Stimulated activated CD8-positive, alpha-beta memory T cell treated with anti-CD3 and anti-CD28 coated beads, Interleukin-4, amount 100 ng/mL, for 1 hour (primary cell): ENCODE measurements at places on chromosomes 2 and 18.

GRCh38 chr18:47987388-47987699 lies 56.9 kb upstream of the SMAD2 start:
- DNase-seq: no peak

- no peak for DNase-seq
Measured at GRCh38 chr18:13989199-13989598, 73.9 kb upstream of the MC2R start.

DNA sequence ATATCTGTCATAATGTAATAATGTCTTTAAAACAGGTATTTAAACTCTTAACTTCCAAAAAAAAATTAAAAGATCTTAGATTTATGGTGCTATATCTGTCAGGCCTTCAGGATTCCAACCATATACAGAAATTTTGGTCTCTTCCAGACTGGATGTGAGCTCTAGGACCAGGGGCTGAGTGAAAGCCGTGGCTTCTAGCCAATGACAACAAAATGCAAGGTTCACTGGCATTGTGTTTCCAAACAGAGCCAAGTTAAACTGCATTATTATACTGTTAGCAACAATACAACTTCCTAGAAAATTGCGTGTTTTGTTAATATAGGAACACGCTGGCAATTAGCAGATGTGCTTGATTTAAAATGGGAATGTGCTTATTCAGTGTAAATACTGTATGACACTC lies 809.8 kb upstream of the SOX11 start:
- no peak for DNase-seq

- no peak for DNase-seq
Measured at GRCh38 chr2:167862782-167863181, 384.6 kb downstream of the STK39 start.

GRCh38 chr18:63238693-63239075 lies 80.9 kb downstream of the BCL2 start:
- DNase-seq: no peak

DNA sequence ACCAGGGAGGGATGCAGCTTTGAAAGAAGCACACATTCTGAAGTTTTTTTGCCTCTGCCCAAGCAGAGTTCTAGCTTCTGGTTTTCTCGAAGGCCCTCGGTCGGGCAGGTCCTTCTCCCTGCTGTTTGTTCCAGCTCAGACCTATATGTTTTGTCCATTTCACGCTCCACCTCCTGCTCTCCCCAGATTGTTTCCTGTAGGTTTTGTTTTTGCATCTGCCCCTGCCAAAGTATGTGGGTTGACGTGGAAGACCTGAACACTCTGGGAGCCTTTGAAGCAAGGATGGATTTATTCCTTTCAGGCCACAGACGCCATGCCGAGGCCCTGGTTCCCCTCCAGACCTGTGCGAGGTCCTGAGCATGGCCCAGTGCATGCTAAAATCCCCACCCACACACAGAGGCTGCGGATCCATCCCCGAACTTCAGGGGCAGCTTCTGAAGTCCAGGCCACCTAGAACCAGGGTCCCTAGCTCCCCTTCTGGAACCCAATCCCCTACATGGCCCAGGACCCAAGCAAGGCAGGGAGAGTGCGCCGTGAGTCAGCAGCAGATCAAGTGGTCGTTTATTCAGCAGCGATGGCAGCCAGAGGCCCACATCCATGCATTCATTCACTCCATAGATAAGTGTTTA lies 205.4 kb downstream of the KLHL29 start:
- no peak for DNase-seq

DNA sequence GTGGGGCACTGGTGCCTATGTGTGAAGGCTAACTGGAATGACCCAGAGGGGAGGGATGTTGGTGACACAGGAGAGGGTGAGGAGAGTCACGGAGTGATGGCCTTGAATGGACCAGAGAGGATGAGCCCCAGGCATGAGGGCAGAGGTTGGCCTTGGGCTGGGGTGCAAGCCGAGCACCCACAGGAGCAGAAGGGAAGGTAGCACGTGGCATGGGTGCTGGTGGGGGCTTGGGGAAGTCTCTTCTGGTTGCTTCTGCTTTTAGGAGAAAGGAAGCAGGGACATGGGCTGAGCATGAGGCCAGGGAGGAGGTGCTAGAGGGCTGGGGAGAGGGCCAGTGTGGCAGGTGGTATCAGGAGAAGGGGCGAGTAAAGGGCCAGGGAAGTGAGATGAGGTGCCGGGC lies 183.8 kb downstream of the DYSF start:
- DNase-seq: no peak

- DNase-seq: no peak
Measured at GRCh38 chr2:134009440-134009839, 244.4 kb upstream of the MGAT5 start.

- DNase-seq: no peak
Measured at GRCh38 chr2:241751776-241752175, 17.3 kb downstream of the D2HGDH start.

DNA sequence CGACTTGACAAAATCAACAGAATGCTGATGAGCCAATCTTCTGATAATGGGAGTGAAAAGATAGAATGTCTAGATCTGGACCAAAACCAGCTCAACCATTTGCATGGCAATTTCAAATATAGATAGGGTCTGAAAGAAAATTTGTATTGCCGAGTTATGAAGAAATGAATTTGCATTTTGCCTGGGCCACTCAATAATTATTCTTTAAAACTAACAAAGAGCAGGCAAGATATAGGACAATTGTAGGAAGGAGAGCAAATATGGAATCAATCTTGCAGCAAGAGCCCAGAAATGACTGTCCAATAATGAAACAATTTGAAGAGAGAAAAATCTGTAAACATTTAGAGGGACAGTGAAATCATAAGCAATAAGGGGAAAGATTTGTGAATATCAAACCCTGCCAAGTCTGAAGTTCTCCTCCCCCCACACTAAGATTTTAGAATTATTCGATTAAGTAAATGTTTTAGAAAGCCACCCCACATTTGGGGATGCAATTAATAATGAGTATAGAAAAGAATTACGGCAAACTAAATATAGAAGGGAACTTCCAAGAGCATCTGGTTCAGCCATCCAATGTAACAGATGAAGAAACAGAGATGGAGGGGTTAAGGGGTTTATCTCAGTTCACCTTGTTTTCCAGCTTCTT lies 377.4 kb downstream of the SETBP1 start:
- DNase-seq: no peak

GRCh38 chr2:98727369-98728087 lies 3.4 kb downstream of the MGAT4A start:
- no peak for DNase-seq

DNA sequence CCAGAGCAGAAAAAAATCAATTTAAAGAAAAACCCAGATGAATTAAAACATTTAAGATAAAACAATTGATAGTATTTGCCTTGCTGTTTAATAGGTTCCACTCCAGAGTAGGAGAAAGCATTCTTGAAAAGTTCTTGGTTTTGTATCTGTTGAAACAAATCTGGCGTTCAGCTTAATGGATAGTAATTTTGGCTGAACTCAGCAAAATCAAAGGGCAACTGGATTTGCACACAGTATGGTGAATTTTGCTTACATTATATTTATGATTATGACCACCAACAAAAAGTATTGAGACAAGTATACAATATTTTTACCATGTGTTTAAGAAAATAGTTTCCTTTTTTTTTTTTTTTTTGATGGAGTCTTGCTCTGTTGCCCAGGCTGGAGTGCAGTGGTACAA lies 34.0 kb downstream of the SLC4A10 start:
- DNase-seq: no peak

DNA sequence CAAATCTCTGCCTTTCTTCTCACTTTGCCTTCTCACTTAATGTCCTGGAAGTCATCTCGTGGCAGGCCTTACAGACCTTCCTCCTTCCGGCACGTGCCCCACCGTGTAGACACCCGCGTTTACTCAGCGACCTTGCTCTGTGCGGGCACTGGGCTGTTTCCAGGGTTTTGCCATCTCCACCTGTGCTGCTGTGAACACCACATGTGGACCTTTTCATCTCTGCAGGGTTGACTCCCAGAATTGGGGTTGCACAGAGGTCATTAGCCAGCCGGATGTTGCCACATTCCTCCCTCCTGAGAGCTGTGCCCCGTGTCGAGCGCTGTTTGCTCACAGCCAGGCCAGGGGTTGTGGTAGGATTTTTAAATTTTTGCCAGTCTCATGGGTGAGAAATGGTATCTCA lies 25.4 kb downstream of the KCNG2 start:
- DNase-seq: no peak

DNA sequence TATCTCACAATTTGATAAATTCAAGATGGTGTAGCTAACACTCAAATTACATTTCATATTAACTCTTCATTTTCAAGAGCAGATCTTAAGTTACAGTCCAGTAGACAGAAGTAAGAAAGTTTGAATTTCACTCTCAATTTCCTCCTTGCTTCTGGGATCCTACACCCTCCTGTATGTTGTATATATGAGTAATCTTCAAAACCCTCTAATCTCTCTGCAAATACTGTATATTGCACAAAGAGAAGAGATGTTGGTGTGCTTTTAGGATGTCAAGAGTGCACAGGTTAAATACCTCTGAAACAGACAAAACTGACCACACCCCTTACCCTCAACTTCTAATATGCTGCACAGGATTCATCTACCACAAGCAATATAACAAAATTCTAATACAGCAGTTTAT lies 6.7 kb downstream of the CHST9 start:
- no peak for DNase-seq

DNA sequence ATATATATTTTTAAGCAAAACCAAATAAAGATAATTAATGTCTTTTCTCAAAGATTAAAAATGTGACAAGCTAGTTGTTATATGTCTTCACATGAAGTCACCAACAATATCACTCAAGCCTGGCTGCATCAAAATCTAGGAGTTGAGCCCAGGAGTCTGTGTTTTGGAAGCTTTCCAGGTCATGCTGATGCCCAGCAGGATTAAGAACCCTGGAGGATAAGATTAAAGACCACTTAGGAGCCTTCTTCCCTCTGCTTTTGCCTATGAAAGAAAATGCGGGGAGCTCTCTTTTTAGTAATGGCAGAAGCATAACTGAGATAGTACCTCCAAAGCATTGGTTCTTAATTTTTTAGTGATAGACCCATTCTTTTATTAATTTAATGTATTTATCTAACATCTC lies 157.4 kb downstream of the ASXL3 start:
- DNase-seq: no peak

DNA sequence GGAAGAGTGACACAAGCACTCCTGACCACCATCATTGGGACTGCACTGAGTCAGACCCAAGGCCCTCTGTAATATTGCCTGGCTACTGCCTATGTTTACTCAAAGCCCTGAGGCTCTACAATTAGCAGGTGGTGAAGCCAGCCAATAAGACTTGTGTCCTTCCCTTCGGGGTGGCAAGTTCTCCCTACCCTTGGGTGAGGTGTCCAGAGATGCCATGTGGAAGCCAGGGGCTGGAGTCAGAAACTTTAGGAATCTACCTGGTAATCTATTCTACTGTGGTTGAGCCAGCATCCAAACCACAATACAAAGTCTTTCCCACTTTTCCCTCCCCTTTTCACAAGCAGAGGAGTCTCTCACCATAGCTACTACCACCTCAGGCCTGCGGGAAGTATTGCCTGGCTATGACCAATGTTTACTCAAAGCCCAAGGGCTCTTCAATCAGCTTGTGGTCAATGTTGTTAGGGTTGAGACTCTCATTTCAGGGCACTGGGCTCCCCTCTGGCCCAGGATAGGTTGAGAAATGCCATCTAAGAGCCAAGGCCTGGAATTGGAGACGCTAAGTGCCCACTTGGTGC lies 17.6 kb downstream of the DHRS9 start:
- no peak for DNase-seq
